Hindlimb muscle (tissue), 1 donor: ENCODE measurements at places on chromosomes 2 and 18.

DNA sequence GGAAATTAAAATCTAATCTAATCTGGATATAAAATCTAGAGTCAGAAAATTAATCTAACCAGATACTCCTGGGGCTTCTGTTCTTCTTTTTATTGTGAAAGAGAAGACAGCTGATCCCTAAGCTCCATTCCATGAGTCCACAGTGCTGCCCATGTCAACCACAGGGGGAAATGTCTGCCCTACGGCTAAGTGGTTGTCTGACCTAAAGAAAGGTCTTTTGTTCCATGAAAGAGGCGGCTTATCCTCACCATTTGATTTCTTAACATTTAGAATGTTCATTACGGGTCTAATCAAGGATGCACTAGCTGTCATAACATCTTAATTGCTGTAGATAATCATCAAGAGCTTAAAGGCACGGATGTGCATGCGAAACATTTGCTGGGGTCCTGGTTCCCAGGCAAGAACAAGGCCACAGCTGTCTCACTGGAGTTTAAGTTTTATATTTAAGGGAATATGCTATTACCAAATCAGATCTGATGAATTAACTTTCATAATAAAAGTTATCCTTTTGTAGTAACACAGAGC is 162.6 kb downstream of the PAX3 start:
- DNase-seq, result no peak

DNA sequence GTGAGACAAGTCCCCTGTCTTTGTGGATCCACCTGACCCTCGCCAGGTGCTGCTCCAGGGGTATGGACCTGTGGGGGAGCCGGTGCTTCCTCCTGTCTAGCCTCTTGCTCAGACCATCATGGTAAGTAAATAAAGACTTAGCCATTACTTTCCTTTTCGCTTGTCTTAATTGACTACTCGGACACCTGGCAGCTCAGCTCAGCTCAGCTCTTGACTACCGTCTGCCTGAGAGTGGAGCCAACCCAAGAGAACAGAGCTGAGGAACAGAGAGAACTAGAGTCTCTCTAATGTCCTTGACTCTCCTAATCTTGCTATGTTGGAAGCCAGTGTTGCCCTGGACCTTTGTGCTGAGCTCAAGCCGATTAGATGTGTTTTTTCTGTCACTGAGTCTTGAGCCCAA is 170.3 kb upstream of the CXCR4 start:
- DNase-seq, result no peak

GRCh38 chr2:42193722-42194187 is 24.6 kb downstream of the EML4 start:
- no peak for DNase-seq

DNA sequence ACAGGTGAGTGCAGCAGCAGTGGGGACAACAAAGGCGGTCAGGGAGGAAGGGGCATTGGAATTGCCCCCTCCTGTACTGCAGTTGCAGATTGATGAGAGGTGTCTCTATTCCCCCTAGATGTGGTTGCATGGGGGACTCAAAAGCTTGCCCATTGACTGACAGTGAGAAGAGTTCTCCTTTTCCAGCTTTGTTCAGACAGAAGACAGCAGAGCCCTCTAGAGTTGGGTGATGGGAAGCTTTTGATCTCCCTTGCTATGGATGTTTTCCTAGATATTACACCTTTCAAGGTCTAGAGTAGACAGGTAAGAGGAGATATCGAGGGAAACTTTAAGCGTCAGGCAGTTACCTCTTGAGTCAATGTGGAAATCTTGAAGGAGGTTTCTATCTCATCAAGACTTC is 2.9 kb downstream of the PROKR1 start:
- no peak for DNase-seq

- DNase-seq, result peak; percentile 43
Observed at GRCh38 chr2:36356990-36357846, 1.6 kb downstream of the CRIM1 start.

DNA sequence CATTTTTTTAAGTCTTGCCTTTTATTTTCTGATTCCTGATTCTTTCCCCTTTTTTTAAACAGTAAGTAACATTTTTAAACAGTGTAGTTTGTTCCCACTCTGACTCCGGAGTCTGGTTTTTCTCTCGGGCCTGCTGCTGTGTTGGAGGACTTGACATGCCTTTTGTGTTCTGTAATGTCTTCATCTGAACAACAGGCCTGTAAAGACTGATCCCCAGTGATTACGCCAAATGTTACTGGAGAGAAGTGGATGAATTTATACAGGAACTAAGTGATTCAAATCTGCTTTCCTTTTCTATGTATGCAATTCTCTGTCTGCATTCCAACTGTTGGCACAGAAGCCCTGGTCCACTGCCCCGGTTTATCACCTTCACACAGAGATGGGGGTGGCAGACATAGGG is 54.3 kb upstream of the RMDN2 start:
- peak; percentile 37 for DNase-seq

GRCh38 chr2:10277293-10278028 is 25.2 kb upstream of the HPCAL1 start:
- no peak for DNase-seq

GRCh38 chr2:11014026-11014425 is 102.3 kb downstream of the KCNF1 start:
- no peak for DNase-seq
